ENCODE measurements at places on chromosomes 7 and 10.

GRCh38 chr10:101902032-101902819 is 58.6 kb upstream of the KCNIP2 start:
- H3K4me3 ChIP-seq = no peak overlapping the region
- no peak overlapping the region for H3K27ac ChIP-seq
- DNase-seq = no peak
- no peaks in the 10 kb centered on the region for H3K27me3 ChIP-seq
- no peaks in the 10 kb centered on the region for H3K36me3 ChIP-seq
- H3K4me1 ChIP-seq = peaks cover 13% of the 10 kb centered on the region

DNA sequence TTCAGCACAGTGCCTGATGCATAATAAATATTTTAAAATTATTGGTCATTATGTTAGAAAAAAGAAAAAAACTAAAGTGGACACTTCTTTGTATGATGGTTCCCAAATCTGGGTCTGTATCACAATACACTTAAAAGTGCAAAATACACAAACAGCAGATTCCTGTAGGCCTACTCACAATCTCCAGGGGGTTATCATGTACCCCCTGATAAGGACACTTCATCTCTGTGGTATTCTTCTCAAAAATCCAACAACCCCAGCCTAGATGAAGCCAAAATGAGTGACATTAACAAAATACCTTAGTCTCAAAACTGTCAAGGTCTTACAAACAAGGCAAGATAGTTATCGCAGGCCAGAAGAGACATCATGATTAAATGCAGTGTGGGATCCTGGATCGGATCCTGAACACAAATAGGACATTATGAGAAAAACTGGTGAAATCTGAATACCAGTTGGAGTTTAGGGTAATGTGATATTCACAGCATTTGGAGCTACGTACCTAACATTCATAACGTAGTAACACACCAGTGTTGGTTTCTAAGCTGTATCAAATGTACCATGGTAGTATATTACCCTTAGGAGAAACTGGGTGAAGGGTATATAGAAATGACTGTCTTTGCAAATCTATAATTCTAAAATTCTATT is 45.2 kb downstream of the NSUN6 start:
- H3K27ac ChIP-seq = no peak overlapping the region
- H3K27me3 ChIP-seq = no peaks in the 10 kb centered on the region
- no peak overlapping the region for H3K4me3 ChIP-seq
- no peak for DNase-seq
- no peaks in the 10 kb centered on the region for H3K36me3 ChIP-seq

GRCh38 chr10:76880931-76881330 is 756.7 kb downstream of the KCNMA1 start:
- H3K4me1 ChIP-seq = peaks cover 16% of the 10 kb centered on the region
- H3K27ac ChIP-seq = no peak overlapping the region
- DNase-seq = no peak
- H3K4me3 ChIP-seq = no peak overlapping the region

DNA sequence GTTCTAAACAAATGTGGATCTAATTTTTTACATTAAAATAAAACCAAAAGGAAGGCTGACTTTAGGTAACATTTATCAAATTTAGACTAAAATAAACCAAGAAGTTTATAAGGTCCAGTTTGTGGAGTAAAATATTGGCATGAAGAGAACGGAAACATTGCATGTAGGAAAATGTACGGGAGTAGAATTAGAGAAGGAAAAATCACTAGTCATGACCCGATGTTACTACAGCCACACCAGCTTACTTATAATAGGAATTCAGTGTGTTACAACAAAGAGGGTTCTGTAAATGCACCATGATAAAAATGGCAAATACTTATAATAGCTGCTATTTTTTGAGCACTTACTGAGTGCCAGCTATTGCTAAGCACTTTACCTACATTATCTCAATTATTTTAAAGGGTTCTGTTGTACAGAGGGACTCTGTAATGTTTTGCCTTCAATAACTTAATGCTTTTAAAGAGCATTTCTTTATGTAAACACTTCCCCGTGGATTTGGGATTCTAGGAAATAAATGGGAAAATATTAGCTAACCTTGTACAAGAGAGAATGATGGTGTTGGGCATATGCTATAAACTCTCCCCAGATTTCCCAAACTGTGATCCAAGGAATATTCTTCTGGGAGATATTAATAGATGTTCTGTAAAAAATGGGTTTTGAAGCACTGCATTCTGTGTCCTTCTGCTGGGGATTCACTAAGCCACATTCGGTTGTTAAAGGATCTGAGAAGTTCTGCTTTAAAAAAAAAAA is 296.7 kb downstream of the BBS9 start:
- H3K4me1 ChIP-seq = peaks cover 26% of the 10 kb centered on the region
- H3K36me3 ChIP-seq = no peaks in the 10 kb centered on the region
- no peak for DNase-seq

All from cardiac muscle cell (in vitro differentiated cells and primary cell).